ENCODE measurements at places on chromosomes 13 and 19.

GRCh38 chr13:100460266-100460665 is 128.3 kb downstream of the GGACT start:
- no peak for DNase-seq

GRCh38 chr19:44623080-44623479 is 9.7 kb downstream of the IGSF23 start:
- no peak for DNase-seq

DNA sequence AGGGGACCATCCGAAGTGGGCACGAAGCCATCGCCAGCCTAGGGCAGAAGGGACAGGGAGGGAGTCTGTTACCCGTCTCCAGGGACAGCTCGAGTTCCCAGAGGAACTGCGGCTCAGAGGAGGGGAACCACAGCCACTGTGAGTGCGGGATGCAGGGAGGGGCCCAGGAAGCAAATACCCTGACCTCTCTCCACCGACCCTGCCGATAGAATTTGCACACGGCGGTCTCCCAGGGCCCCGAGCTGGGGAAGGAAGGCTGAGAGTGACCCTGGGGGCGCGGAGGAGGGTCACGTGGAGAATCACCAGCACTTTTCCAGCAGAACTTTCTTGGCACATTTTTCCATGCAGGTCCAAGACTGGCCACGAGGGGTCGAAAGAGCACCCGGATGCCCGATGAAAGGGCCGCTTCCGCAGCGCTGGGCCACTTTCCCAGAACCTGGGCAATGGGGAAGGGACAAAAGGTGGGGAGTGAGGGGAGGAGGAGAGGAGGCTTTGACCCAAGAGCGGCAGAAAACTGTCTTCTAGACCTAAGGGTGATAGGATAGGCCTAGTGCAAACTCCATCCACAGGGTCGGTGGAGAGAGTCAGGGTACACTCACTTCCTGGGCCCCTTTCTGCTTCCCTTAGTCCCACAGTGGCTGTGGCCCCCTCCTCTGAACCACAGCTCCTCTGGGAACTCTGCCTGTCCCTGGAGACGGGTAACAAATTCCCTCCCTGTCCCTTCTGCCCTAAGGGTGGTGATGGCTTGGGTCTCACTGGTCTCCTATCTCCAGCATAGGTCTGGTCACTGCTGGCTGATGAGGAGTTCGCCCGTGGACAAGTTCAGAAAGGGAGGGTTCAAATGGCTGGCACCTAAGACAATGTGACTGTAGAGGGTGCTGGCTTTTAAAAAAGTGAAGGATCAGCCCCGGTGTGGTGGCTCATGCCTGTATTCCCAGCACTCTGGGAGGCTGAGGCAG is 5.3 kb upstream of the GPR4 start:
- peak; percentile 78 for DNase-seq

- DNase-seq = no peak
These were observed 18.5 kb downstream of the KLF2 start for GRCh38 chr19:16343156-16343555.

DNA sequence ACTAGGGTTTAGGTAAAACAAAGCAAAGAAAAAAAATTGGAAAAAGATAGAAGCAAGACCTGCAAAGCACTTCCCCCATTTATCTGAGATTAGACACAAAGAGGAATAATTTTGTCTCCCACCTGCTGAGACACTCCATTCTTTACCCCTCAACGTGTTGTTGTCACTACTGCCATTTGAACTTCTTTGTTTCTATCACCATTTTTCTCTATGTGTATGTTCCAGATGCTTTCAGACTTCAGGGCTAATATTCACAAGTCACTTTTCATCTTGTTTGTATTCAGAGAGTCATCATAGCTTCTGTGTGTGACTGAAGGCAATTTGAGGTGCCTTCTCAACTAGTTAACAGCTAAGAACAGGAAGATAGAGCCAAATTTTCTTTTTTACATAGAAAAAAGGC is 512.5 kb downstream of the TBC1D4 start:
- DNase-seq = no peak

DNA sequence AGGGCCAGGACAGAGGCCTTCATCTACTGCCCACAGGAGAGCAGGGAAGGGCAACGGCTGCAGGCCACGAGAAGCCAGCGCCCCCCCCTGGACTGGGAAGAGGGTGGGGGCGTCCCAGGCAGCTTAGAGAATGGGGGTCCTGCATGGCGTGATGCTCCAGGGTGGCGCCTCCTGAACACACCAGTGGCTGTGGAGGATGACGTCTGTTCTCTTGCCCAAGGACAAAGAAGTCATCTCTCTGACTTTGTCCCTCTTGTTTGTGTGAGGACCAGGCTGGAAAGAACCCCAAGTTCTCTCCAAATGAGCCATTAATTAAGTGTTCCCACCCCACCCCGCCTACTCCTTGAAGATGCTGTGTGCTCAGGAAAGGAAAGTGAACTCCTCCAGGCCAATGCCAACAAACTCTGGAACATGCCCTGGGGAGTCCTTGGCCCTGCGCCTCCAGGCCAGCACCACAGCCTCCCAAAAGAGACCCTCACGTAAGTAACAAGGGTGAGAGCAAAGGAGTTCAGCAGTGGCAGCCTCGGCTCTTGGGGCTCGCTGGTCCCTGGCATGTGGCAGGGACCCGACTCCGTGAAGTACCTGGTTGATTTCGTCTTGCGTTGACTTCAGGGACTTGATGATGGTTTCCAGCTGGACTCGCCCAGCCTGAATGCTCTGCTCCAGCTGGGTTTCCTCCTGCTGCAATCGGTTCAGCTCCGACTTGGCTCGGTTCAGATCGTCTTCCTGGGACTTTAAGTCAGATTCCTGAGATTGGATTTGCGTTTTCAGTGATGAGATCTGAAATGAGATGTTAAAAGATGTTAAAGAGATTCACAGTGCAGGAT is 68.4 kb downstream of the EPS15L1 start:
- no peak for DNase-seq

- DNase-seq = no peak
These were observed 77.5 kb downstream of the DLEU7 start for GRCh38 chr13:50766013-50766412.

DNA sequence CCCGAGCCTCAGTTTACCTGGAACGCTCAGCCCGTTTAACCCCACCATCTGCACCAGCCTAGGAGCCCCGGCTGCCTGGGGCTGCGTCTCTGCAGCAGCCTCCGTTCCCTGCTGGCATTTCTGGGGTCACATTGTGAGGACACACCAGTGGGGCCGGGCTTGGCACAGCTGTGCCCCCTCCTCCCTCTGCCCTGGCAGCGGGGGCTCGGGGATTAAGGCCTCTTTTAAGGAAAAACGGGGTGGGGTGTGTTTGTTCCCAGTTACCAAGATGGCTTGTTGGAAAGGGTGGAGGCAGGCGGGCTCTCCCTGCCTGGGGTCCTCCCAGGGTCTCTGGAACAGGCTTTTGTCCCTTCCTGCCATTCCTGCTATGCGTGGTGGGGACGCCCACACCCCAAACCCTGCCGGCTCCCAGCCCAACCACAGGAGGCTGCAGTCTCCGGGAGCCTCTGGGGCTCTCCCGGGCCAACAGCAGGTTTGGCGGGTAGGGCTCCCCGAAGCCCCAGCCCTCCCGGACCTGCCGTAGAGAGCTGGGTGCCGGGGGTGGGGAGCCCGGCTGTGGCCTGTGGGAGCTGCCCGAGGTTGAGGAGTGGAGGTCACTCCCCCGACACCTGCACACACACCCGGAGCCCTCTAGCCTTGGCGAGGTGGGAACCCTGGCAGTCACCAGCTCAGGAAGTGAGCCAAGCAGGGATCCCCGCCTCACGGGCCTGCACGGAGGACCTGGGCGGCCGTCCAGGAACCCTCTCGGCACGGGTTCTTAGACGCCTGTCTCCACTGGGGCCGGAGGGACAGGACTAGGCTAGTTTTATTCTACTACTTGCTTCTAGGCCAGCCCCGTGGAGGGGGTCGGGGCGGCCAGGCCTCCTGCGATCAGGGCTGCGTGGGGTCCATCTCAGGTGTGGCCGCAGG is 36.9 kb downstream of the GADD45B start:
- DNase-seq = no peak

- peak; percentile 61 for DNase-seq
These were observed 8.4 kb downstream of the KANK3 start for GRCh38 chr19:8334458-8335342.

- DNase-seq = no peak
These were observed 75.9 kb downstream of the ANKRD10 start for GRCh38 chr13:110838867-110839538.

DNA sequence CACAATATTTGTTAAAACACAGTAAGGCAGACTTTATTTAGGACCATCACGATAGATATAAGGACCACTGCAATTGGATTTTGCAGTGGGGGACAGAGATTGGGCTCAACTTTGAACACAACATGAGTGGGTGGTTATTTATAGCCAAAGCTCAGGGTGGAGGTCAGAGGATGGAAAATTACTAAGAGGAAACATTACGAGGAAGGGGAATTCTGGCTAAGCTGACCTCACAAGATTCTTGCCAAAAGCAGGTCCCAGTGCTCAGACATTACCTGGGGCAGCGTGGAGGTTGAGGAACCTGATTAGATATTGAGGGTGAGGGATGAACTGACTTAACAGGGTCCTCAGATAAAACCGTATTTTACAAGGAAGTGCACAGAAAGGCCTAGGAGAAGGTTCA is 88.9 kb upstream of the NBEA start:
- no peak for DNase-seq

DNA sequence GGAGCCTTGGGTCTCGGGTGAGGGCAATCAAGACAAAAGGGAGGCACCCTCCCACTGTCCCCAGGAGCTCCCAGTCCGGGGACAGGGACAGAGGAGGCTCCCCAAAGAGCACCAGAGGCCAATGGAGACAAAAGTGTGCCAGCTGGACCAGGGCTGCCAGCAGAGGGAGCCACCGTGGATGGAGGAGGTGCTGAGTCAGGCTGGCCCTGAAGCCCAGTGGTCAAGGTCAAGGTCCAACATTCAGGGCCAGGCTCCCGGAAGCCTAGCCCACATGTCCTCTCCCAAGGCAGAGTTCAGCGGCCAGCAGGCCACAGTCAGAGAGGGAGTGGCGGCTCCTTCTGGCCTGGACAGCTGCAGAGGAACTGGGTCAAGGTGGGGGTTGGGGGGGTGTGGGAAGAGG is 8.4 kb downstream of the COL5A3 start:
- no peak for DNase-seq

DNA sequence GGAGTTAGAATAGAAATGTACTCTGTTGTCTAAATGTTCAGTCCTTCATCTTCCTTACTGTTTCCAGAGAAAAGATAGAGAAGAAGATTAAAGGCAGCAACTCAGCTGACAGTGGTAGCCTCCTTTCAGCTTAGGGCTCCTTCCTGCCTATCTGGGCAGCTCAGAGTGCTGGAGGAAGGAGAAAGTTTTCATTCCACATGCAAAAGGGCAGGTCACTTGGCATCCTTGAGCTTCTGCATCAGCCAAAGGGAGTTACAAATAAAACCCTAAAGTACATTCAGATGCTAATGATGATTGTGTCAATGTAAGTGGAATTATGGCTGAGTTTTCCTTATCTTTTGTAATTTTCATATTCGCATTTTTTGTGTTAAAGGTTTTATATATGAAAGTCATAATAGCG is 58.9 kb downstream of the ESD start:
- DNase-seq = no peak

GRCh38 chr19:48672994-48673393 is at the start of gene NTN5:
Gene NTN5 (minus strand): TSS chr19:48673017. CDS start chr19:48670986, 2,031 bp downstream.
- no peak for DNase-seq
